GM10248 (cell line): ENCODE measurements at places on chromosomes 3 and 15.

DNA sequence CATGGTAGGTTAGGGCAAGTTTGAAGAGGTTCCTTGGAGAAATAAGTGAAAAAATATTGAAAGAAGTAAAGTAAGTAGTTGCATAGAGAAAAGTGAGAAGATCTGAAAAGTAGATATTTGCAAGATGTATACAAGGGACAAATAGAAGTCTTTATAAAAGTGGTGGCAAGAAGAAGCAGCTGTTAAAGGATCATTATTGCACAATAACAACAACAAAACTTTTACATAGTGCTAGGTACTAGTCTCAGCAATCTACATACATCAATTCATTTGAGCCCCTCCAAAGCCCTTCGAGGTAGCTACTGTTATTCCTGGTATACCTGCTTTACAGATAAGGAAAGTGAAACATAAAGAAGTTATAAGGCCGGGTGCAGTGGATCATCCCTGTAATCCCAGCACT lies 239.6 kb downstream of the MEIS2 start:
- DNase-seq = no peak

DNA sequence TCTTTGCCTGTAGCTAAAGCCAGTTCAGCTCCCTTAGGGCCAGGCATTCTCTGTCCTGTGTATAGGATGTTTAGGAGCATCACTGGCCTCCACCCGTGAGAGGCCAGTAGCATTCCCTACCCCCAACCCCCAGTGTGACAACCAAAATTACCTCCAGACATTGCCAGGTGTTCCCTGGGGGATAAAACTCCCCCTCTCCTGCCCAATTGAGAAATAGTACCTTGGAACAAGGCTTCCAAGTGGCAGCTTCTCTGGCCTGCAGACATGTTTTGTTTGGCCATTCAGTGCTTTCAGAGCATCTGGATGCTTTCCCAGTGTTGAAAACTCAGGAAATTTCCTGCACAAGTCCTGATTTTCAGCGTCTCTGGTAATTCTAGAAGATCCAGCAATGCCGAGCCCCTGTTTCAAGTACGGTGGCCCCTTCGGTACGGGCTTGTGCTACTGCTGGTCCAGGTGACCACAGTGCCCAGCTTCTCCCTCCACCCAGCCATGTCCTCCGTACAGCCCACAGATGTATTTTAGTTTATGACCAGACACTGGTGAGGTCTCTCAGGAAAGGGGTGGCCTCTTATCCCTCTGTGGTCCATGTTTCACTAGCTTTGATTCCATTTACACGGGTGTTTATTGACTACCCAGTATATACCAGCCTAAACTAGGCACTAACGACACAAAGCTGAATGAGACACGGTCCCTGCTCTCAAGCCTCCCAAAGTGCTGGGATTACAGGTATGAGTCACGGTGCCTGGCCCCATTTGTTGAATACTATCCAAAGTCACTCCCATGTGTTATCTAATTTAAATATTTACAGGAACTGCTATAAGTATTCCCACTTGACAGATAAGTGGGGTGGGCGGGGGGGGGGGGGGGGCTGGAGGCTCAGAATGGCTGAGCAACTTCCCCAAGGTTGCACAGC lies 125.4 kb upstream of the RAD18 start:
- DNase-seq = no peak

- DNase-seq = peak; percentile 81
Observed at GRCh38 chr15:31488437-31489204, 162.0 kb downstream of the KLF13 start.

- DNase-seq = no peak
Observed at GRCh38 chr3:37474901-37475331, 300.5 kb upstream of the LRRFIP2 start.

DNA sequence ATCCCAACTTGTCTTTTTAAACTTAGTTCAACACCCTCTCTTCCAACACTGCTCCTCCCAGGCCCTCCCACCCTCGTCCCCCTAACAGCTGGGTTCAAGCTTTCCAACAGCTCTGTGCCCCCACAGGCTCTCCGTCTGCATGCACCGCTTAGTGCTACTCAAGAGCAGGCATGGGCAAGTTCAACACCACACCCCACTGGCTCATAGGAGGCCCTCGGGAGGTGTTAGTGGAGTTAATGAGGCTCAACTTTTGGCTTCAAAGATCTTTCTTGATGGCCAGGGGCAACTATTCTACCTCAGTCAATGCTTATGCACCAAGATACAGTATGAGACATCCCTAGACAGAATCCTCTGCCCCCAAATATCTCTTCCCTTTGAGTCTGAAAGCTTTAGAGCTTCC lies 114.4 kb downstream of the ANP32A start:
- no peak for DNase-seq
